Natural killer cell (primary cell): ENCODE measurements at places on chromosomes 12 and 14. TPM values are rescaled to one million over a fixed set of nuclear protein-coding genes. Genes with fewer than 3 reads are reported as not detected.

DNA sequence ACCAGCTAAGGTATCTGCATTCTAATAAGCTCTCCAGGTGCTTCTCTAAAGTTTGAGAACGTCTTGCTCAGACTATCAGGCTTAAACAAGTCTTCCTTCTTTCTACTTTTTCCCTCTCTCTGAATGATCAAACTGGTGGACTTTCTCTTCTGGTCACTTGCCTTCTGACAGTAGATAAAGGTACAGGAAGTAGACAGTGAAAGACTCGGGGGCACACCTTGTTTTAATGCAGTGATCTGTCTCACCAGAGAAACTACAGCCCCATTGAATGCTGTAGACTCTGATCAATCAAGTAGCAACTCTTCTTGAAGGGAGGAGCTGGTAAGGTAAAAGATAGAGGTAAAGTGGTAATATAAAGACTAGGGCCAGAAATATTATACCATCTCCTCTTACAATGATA, 48.1 kb upstream of the ATXN7L3B start:
- DNase-seq, result peak; percentile 2

DNA sequence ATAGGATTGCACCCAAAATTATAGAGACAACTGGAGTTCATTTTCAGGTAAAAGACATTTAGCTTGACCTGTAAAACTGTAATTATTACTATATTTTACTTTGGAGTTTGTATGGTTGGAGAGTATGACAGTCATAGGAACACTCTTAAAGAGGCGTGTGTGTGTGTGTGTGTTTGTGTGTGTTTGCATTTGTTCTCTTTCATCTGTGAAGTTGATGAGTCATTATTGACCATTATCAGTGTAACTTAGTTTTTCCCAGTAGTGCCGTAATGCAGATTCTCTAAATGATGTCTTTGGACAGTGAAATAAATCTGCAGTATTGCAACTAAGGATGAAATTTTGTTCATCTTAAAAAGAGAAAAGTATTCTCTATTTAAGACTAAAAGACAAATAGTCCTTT, 13.0 kb downstream of the WASHC4 start:
- no peak for DNase-seq

DNA sequence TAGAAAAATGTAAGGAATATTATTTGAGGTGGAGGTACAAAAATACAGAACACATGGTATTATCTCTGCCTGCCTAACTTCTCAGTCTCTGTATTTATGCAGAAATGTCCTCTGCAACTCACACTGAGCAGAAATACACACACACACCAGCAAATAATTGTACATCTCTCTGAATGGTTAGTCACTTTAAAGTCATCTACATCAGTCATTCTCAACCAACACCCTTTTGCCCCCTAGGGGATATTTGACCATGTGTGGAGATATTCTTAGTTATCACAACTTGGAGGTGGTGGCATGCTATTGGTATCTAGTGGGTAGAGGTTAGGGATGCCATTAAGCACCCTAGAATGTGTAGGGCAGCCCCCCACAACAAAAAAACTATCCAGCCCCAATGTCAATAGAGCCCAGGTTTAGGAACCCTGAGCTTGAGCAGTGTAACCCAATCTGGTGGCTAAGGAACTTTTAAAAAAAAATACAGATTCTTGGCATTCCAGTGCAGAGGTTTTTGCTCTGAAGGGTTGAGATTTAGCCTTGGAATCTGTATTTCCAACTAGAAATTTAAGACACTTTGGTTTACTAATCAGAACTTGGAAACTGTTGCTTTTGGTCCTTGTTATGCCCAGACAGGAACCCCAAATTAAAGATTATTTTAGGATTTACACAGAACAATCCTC, 183.8 kb downstream of the TBX5 start:
- DNase-seq, result no peak

GRCh38 chr12:110104188-110105094, 19.7 kb upstream of the IFT81 start:
- no peak for DNase-seq

GRCh38 chr14:85437148-85437547, 92.8 kb upstream of the FLRT2 start:
- DNase-seq, result no peak

GRCh38 chr12:104133321-104133720, 4.7 kb downstream of the NFYB start:
- no peak for DNase-seq

GRCh38 chr14:61178226-61179060, 102.7 kb downstream of the TMEM30B start:
- no peak for DNase-seq

DNA sequence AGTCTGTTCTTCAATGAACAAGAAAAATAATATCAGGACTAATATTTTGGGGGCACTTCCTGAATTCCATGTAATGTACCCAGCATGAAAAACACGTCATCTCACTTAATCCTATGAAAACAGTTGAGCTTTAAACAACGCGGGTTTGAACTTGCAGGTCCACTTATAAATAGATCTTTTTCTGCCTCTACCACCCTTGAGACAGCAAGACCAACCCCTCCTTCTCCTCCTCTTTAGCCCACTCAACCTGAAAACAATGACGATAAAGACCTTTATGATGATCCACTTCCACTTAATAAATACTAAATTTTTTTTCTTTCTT, 203.9 kb upstream of the KRR1 start:
- no peak for DNase-seq

- no peak for DNase-seq
These were observed 413.0 kb downstream of the AEBP2 start for GRCh38 chr12:19852100-19852855.

- no peak for DNase-seq
These were observed 214.1 kb downstream of the ANO2 start for GRCh38 chr12:5730962-5731361.

- DNase-seq, result peak; percentile 92
These were observed 621 bp upstream of the ANAPC7 start for GRCh38 chr12:110403976-110404682.

DNA sequence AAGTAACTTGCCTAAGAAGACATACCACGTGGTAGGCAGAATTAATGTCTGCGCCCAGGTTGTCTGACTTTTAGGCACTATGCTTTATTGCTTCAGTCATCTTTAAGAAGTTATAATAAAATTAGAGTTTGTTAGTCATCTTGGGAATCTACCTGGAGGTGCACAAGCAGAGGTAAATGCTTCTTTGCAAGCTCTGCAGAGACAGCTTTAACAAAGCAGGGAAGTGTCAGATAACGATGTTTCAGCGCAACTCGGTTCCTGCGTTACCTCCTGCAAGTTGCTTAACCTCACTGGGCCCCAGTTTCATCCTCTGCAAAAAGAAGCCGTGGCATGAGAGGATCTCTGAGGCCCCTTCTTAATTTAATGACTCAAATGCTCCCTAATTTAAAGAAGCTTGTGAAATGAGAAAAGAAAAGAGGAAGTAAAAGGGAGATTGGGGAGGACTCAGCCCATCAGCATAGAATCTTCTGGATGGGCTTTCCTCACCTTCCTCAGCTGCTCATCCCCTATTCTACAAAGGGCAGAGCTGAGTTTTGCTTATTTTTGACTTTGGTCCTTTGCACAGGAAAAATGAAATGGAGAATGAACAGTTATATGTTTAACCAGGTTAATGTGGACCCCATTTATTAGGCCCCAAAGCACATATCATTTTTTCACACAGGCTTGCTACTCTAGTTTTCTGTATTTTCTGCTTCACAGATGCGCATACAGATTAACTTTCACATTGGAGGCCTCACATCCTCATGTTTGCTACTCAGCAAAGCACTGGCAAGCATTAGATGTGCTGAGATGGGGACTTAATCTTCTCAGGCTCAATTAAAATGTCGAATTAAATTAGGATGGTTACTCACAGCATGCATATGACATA, 5.1 kb downstream of the ARHGDIB start:
- peak; percentile 58 for DNase-seq

- no peak for DNase-seq
These were observed 284.4 kb downstream of the MDGA2 start for GRCh38 chr14:47390831-47391504.

Gene AMN
- total RNA-seq, result 2.4 TPM

Gene KRT75
- not detected for total RNA-seq

Gene SYNDIG1L
- 0.30 TPM for total RNA-seq

Gene PRKCH
- total RNA-seq, result 618 TPM

Gene WNT5B
- total RNA-seq, result not detected
